Cardiac muscle cell (in vitro differentiated cells and primary cell): ENCODE measurements at places on chromosomes 3 and 15.

- no peak for DNase-seq
Observed at GRCh38 chr15:40293905-40294895, 11.3 kb upstream of the ANKRD63 start.

DNA sequence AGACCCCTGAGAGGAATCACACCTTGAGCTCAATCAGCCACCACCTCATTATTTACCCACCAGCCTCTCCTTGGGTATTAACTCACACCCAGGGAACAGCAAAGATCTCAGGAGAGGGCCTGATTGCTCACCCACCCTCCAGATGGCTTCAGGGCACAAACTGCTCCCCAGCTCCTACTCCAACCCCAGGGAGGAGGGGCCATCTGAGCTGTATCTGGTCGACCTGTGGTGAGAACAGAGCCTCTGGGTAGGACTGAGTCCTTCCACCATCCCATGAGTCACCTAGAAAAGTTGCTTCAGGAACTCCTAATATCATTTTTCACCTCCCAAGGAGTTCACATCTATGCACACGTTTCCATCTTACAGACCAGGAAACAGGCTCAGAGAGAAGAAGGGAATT, 44.8 kb upstream of the HES1 start:
- DNase-seq = no peak

- DNase-seq = peak; percentile 55
Observed at GRCh38 chr15:35736150-35736549, 190.2 kb upstream of the DPH6 start.

DNA sequence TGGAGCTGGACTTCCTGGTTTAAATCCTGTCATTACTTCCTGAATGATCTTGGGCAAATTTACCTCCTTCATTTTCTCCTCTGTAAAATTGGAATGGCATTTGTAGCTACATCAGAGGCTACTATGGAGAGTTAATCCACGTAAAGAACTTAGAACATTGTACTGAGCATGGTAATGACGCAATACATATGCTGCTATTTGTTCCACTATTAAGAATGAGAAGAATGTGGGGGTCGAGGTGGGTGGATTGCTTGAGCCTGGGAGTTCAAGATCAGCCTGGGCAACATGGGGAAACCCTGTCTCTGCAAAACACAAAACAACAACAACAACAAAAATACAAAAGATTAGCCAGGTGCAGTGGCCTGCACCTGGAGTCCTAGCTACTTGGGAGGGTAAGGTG, 250.6 kb downstream of the RYR3 start:
- DNase-seq = no peak

DNA sequence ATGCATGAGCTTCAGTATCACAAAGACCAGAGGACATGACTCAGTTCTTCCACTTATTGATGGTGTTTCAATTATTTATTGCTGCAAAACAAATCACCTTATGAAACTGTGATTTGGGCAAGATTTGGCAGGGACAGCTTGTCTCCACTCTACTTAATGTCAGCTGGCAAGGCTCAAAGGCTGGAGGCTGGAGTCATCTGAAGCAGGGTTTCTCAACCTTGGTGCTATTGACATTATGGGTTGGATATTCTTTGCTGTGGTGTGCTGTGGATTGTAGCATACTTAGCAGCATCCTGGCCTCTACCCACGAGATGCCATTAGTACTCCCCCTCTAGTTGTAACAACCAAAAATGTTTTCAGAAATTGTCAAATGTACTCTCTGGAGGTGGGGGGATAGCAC, 138.8 kb upstream of the PEX5L start:
- DNase-seq = no peak

- no peak for DNase-seq
Observed at GRCh38 chr3:142694225-142694624, 29.6 kb upstream of the TRPC1 start.

- DNase-seq = no peak
Observed at GRCh38 chr3:167066977-167067786, 312.9 kb downstream of the ZBBX start.

DNA sequence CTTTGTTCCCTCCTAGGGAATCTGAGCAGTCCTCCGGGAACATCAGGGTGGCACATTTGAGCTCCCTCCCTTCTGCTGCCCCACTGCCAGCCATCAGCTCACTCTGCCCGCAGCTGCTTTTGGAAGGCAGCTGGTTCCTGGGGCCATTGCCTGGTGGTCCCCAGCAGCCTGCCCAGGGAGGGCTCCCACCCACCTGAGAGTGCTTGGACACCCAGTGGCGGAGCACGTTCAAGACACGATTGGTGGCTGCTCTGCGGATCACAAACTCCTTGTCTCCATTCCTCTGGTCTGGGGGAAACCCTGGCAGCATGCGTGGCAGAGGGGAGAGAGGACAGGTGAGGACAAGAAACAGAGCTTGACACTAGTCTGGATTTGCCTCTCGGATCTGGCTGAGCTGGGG, 53.7 kb upstream of the CTSH start:
- no peak for DNase-seq

DNA sequence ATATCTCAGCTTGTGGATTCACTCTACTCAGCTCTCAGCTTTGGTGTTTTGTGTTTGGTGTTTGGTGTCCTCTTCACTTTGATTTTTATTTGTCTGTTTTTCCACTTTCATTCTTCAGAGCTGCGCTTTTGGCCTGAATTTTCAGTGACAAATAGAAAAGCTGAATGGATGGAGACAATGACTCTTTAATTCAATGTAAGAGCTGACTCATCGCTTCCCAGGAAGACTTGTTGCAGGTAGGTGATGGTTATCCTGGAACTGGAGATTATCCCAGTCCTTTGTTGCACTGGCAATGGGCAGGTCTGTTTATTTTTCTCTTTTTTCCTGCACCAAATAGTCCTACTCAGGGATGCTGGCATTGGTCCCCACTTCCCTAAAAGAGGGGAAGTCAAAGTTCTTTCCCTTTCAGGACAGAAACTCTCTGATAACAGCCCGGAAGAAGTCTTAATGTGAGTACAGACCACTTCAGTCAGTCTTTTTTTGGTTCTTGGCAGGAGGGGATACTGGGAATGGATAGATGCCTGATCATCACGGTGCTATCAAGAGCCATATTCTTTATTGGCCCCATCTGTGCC, 12.4 kb upstream of the AEN start:
- DNase-seq = no peak

GRCh38 chr3:168138421-168138820, 42.7 kb upstream of the GOLIM4 start:
- no peak for DNase-seq

DNA sequence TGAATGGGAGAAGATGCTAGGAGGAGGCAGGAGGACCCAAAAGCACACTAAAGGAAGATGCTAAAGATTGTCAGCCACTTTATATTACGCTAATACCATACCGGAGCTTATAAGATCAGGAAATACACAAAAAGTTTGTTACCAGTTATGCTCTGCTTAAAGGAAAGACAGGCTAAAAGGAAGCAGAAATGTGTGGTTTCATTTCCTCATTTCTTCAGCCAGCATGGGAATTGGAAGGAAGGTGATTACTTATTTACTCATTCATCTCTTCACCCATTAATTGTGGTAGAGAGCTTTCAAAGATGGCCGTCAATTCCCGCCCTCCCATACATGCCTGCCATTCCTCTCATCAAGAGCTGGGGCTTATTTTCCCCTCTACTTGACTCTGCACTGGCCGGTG, 26.7 kb upstream of the TMEM158 start:
- DNase-seq = no peak

- DNase-seq = no peak
Observed at GRCh38 chr3:21421096-21421495, 329.9 kb downstream of the ZNF385D start.

DNA sequence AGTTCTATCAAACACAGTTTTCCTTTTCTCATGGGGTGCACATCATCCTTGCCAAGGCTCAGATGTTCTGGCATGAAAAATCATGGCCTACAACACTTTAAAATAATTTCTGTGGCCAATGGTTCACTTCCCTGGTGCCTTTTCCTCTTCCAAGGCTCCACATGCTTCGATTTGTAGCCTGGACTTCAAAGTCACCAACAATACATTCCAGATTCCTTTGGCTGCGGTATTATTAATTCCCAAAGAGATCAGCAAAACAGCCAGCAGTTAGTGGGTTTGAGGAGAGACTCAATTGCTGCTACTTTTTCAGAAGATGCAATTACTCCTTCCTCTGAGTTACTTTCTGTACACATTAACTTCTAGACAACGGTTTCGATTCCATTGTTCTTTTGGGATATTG, 80.3 kb upstream of the CCDC80 start:
- no peak for DNase-seq

DNA sequence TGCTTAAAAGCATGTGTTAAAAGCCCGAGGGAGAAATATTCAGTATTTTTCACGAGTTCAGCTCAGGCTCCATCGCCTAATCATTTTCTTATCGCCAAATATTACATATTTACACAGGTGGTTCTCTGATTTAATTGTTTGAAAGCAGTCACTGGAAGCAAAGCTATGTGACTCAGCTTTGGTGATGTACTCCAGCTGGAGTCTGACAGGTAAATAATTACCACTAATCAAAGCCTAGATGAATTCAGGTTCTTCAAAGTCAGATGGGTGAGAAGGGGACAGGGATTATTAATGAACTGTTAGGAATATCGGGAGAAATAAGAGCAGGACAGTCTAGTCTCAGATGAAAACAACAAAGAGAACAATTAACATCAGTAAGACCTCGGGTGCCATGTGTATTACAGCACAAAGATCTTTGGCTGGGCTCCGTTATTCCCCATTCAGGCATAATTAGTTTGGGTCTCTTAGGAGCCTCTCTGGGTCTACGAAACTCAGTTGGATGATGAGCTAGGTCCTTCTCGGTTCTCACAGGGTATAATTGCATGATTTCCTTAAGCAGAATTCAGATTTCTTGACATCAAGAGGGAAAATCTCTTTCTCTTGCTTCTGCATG, 331.7 kb upstream of the ADAMTS9 start:
- no peak for DNase-seq

GRCh38 chr3:126261037-126261436, 80.7 kb upstream of the ALDH1L1 start:
- DNase-seq = no peak

DNA sequence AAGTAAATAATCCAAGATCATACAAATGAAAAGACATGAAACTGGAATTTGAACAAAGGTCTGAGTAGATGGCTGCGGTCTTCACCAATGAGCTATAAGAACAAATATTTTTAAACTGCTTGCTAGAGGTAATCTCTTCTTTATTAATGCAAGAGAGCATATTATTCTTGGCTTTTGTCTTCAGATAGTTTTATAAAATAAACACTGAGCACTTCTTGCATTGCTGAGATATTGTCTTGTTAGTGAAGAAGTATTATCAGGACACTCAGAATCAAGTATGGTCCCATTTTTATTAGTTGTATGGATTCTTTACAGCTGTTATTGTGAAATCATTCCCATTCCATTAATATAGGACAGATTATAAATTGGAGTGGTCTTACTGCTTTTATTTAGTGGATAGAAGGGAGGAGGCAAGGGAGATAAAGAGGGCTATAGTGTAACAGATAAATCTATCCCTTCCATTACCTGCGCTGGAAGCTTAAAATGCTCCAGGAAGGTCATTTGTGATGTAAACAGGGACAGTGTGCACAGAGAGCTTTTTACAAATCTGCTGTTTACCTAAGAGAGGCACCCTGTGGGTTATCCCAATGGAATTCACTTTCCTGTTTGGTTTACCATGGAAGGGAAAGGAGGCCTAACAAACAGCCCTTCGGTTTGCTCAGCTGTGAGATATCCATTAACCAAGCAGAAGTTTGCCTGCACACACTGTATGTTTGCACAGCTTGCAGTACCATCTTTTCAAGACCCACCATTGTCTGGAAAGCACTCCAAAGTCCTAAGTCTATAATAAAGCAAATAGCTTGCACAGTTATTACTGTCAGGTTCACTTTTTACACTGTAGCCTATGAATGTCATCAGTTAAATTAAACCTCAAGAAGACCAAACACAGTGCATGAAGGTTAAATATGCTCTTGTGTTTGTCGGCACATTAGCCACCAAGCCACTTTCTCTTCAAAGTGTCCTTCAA, 347.7 kb upstream of the TGFBR2 start:
- no peak for DNase-seq

- no peak for DNase-seq
Observed at GRCh38 chr3:101172516-101172915, 147.9 kb downstream of the IMPG2 start.
